Motor neuron (in vitro differentiated cells): ENCODE measurements at places on chromosomes 4 and X.
A peak's percentile ranks its signal among the peaks of the same experiment; 100 is the strongest.

DNA sequence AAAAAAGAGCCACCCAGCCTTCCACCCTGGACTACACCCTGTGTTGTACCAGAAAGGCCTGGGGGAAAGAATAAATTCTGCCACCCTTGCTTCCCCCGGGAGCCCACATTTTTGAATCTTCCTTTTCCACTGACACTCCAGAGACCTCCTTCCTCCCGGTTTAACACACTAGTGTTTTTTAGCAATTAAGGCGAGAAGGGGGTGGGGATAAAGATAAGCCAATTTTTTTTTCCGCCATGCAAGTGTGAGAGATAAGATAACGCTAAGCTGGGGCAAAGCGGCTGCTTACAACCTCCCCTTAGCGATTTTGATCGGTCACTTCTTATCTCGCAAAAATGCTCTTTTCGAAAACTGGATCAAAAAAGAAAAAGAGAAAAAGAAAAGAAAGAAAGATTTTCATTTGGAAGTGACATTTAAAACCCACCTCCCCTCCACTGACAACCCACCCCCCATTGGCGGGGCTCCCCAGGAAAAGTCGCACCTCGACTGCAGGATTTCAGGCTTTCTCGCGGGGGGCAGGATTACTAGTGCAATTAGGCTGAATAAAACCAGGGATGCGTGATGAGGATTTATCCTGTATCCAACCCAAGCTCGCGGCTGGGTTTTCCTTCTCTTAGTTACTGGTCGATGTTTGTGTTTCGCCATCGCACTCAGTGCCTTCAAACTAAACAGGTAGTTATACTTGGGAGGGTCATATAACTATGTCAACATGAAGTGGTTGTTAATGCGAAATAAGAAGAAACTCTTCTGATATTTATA is 6.0 kb upstream of the BCOR start:
- no peak for ATAC-seq

DNA sequence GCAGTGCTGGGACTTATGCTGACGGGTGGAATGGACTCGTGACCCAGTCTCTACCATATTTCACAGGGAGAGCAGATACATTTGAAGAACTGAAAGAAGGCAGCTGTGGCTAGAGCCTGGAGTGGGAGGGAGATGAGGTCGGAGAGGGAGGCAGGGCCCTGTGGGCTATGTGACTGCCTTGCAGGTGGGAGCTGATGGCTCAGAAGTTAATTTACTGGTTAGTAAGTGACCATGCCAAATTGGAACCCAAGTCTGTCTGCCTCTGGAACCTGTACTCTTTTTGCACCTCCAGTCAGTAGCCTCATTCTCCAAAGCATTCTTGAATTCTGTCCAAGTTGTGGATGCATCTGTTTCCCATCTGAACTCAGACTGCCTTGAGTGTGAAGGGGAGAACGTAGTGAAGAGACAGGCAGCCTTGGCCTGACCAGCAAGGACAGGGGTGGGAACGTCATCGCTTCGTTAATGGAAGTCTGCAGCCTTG is 92.3 kb downstream of the REPS2 start:
- ATAC-seq = peak; percentile 16

DNA sequence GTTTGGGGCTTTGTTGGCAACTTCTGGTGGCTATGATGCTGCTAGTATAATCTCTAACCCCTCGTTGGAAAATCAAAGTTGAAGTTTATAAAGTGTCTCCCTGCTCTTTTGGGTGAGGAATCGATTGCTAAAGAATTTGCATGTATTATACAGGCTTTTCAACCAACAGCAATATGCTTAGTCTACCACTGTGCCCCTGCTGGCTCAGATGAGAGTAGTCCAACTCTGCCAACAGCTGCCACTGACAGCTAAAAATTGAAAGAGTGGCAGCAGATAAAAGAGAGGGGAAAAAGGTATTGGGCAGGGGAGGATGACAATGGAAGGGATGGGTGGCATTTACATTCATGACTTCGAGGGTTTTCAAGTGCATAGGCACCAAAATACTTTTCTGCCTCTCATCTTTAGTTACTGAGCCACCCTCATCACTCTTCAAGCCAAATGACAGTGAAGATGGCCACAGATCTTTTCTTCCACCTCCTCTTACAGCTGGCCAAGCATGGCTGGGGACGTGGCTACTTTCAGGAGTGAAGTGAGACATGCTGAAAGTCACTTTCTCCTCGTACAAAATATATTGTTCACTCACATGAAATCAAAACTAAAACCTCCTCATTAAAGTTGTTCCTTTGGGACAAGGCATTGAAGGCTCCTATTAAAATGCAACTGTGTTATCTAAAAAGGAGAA is 2.7 kb upstream of the GRIA3 start:
- no peak for ATAC-seq

GRCh38 chr4:166724369-166724768 is 509.9 kb downstream of the SPOCK3 start:
- no peak for ATAC-seq

GRCh38 chr4:8314691-8315255 is 45.2 kb downstream of the HTRA3 start:
- ATAC-seq = no peak

- ATAC-seq = peak; percentile 81
These were observed 149.8 kb downstream of the CHM start for GRCh38 chrX:85897362-85898126.

GRCh38 chr4:185723631-185724260 is 88.2 kb downstream of the SORBS2 start:
- ATAC-seq = no peak

GRCh38 chr4:44532851-44533250 is 84.2 kb upstream of the KCTD8 start:
- no peak for ATAC-seq

DNA sequence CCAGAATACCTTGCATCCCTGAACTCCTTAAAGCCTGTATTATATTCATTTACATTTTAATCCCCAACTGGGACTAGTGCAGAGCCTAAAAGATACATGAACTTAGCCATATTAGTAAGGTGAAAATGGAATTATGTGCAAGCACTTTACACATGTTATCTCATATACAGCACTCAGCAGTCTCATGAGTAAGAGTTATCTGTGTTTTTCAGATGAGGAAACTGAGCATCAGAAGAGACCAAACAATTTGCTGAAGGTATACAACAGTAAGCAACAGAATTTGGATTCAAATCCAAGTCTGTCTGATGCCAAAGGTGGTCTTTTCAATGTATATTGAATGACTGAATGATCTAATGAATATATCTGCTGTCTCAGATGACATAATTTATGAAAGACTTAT is 12.3 kb downstream of the ATP7A start:
- ATAC-seq = no peak

DNA sequence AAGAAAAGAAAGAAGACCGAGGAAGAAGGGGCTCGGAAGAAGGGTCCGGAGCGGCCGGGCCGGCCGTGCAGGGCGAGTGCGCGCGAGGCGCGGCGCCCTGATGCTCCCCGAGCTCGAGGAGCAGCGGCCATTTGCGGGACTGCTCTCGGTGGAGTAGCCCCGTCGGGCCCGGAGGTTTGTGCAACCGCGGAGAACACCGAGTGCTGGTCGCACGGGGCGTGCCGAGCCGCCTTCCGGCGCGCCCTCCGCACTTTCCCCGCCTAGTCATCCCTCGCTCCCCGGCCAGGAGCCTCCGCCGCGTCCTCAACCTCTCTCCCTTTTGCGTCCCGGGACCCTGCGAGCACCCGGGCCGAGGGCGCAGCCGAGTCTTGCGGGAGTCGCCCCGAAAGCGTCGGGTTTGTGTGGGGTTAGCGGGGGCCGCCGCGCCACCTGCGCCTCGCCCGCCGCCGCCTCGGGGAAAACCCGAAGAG is 127.4 kb downstream of the LAS1L start:
- no peak for ATAC-seq

DNA sequence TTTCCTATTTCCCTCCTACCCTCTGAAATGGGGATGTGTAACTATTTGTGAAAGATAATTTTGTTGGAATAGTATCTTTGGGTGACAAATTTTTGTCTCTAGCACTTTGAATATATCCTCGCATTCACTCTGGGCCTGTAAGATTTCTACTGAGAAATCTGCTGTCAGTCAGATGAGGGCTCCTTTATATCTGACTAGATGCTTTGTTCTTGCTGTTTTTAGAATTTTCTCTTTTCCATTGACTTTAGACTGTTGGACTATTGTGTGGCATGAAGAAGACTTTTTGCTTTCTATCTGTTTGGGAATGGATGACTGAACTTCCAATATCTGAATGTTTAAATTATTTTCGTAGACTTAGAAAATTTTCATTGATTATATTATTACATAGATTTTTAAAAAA is 54.2 kb upstream of the GRID2 start:
- no peak for ATAC-seq

DNA sequence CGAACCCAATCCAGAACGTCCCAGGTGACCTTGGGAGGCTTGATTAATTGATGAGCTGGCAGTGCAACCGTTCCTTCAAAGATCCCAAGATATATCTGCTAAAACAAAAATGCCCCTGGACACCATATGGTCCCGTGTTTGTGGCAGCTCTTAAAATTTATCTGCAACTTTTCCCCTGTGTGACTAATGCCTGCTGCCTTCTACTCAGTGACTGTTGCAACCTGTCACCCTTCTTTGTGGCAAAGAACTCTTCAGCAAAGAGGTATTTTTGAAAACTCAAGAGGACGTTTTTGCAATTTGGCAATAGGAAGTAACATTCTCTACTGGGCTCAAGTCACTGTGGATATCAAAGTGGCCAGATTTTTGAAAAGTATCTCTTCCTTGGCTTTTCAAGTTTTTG is 75.8 kb upstream of the SOD3 start:
- no peak for ATAC-seq

- ATAC-seq = peak; percentile 42
These were observed 81.5 kb downstream of the CLCN5 start for GRCh38 chrX:50003927-50004326.

DNA sequence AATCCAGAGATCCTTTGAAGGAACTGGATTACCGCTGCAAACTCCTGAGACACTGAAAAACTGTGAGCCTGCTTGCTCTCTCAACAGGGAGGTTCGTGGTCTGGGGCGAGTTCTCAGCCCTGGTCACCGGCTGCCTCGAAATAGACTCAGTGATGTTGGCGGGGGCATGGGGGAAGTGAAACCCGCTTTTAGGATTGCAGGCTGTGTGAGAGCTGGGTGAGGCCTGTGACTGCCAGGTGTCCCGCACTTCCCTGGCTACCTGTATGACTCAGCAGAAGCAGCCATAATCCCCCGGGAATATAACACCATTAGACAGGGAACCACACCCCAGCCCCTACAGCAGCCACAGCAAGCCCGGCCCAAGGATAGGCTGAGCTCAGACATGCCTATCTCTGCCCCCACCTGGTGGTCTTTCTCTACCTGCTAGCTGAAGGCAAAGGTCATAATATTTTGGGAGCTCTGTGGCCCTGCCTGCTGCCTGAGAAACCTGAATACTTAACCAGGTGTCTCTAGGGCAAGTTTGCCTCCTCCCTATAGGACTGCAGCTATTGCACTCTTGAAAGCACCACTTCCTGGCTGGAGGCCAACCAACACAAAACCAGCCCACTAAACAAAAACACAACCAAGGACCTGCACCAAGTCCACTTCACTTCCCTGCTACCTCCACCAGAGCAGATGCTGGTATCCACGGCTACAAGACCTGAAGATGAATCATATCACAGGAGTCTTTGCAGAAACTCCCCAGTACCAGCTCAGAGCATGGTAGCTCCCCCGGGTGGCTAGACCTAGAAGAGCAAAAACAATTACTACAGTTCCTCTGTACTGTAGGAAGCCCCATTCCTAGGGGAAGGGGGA is 202.0 kb downstream of the RRAGB start:
- no peak for ATAC-seq

GRCh38 chr4:145709336-145709735 is 29.4 kb downstream of the C4orf51 start:
- no peak for ATAC-seq

- no peak for ATAC-seq
These were observed 37.0 kb downstream of the TNIP3 start for GRCh38 chr4:121127100-121127499.
